ENCODE measurements at places on chromosomes 7 and 10. TPM values are rescaled to one million over a fixed set of nuclear protein-coding genes. Genes with fewer than 3 reads are reported as not detected.

MMD2 gene
- not detected for total RNA-seq

FOXP2 gene
- not detected for total RNA-seq

ZNF853 gene
- 1.1 TPM for total RNA-seq

GAD2 gene
- total RNA-seq = not detected

RNLS gene
- total RNA-seq = 19.4 TPM

ACTL6B gene
- total RNA-seq = not detected

GPAM gene
- 3.6 TPM for total RNA-seq

ZNF804B gene
- total RNA-seq = not detected

TSPAN13 gene
- total RNA-seq = 11.4 TPM

CARD11 gene
- 0.49 TPM for total RNA-seq

SLC26A3 gene
- total RNA-seq = not detected

DGKB gene
- total RNA-seq = under 0.01 TPM

SLC26A5 gene
- total RNA-seq = not detected

CLRN3 gene
- total RNA-seq = not detected

C10orf95 gene
- total RNA-seq = not detected

ACADSB gene
- total RNA-seq = 4.2 TPM

ASZ1 gene
- not detected for total RNA-seq

MOGAT3 gene
- total RNA-seq = not detected
